ENCODE measurements at places on chromosomes 1 and 21.

DNA sequence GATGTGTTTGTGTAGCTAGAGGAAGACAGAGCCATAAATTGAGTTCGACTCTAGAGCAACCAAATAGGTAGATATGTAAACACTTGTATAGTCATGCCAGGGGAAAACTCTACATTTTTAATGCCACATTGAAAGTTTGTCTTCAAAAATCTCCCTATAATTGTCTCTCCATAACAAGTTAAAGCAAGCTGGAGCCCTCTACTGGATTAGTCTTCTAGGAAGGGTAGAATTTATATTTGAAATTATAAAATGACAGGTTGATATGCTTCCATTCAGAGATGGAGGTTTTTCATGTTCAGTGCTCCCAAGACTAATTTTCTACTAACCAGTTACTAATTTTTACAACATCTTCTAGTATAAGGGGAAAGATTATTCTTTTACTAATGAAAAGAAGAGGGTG lies 13.1 kb upstream of the COL24A1 start:
- no peak for DNase-seq

DNA sequence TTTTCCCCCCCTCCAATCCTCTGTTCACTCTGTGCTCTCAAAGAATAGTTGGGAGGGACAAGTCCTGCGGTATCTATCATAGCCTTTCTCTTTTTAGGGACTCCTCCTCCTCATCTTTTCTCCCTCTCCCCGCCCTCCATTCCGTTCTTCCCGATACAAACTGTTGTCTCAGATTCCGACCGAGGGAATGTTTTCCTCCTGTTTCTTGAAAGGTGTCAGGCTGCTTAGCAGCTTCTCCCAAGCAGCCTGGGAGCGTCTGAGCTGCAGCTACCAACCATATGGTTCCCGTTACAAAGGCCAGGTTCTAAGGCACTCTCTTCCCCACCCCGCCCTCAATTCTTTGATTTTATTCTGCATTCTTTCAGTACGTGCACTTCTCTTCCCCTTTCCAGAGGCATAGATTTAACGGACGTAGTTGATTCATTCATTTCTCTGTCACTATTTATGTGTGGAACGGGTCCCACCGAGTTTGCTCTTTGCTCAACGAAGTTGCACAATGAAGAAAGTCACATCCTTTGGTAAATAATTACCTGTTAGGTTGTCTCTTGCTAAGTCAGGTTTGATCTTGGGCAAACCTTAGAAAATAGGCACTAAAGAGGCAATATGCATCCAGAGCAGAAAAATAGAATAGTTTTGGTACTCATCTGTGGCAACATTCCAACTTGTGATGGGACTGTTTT lies 2.8 kb downstream of the ADGRL2 start:
- peak; percentile 68 for DNase-seq

DNA sequence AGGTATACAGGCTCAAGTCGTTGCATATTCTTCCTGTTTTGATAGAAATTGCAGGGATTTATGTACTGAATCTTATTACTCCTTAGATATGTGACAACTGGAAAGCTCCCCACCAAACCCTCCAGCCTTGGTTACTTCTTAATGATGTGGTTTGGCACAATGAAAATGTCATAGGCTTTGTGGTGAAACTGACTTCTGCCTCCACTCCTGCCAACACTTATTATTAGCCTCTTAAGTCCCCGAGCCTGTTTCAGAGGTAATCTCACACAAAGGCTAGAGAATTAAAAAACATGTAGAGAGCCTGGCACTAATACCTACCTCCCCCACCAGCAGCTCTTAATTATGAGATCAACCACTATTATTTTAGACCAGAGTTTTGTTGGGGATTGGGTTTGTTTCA lies 4.2 kb downstream of the COX20 start:
- no peak for DNase-seq

GRCh38 chr1:246550402-246550801 lies 15.7 kb downstream of the TFB2M start:
- no peak for DNase-seq

DNA sequence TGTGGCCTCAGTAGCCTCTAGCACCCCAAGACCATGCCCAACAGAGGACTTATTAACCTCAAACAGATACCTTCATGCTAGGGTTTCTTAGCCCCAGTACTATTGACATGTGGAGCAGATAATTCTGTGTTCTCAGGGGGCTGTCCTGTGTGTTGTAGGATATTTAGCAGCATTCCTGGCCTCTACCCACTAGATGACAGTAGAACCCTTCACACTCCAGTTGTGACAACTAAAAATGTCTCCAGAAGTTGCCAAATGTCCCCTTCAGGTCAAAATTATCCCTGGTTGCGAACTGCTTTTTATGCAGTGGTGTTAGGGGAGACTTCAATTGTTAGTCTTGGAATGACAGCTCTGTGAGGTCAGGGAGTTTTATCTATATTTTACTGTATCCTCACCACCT lies 8.1 kb downstream of the KAZN start:
- no peak for DNase-seq

- no peak for DNase-seq
Measured at GRCh38 chr1:25924454-25924853, 18.2 kb upstream of the STMN1 start.
